NCI-H446 treated with DMSO at 0.1 percent for 48 hours (cell line): ENCODE measurements at places on chromosomes 16 and 17.

DNA sequence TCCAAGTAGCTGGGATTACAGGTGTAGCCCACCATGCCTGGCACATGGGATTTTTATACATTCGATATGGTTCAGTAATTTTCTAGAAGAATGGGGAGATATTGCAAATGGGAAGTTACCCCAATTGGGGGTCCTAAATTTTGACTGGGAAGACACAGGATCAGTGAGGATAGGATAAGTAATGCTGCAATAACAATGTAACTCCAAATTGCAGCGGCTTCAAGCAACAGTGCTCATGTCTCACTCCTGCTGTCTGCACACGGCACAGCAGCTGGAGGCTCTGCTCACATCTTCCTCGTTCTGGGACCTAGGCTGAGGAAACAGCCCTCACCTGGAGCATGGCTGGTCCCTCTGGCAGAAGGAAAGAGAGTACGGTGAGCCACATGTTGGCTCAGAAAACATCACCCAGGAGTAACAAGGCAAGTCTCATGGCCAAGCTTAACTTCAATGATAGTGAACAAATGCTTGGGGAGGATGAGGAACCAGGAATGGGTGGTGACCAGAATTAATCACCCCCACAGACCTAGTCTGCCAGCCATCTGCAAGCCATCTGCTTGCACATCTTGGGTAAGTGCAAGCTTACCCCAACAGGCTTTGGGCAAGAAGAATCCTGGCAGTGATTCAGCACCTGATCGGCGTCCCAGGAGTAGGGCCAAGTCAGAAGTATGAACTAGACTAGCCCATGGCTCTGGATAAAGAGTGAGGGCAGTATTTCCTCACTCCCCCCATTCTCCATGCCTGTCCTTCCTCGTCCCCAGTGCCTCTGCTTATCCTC is 229.2 kb downstream of the COPRS start:
- DNase-seq, result peak; percentile 77

DNA sequence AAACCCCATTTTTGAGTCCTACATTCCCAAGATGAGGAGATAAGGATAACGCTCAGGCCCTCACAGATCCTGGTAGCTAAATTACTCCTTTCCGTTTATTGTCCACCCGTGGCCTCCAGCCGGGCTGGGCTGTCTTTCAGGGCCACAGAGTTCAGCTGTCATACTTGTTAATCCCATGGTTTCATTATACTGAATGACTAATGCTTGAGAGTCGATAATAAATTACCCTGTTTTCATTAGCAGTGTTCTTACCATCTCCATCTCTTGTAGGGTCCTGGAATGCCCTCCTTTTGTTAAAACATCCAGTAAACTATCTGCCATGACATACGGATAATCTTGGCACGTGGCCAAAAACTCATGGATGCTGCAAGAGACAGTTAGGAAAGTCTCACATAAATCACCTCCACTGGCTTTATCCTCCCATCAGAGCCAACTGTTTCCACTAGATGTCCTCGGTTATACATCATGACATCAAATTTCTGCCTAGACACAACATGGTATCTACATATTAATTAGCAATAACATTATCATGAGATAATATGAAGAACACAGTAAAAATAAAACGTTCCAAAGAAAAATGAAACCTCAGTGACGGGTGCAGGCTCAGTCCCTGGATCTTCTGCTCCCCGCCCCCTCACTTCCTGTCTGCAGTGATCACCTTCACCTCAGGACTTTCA is 45.3 kb downstream of the BRD7 start:
- peak; percentile 11 for DNase-seq

DNA sequence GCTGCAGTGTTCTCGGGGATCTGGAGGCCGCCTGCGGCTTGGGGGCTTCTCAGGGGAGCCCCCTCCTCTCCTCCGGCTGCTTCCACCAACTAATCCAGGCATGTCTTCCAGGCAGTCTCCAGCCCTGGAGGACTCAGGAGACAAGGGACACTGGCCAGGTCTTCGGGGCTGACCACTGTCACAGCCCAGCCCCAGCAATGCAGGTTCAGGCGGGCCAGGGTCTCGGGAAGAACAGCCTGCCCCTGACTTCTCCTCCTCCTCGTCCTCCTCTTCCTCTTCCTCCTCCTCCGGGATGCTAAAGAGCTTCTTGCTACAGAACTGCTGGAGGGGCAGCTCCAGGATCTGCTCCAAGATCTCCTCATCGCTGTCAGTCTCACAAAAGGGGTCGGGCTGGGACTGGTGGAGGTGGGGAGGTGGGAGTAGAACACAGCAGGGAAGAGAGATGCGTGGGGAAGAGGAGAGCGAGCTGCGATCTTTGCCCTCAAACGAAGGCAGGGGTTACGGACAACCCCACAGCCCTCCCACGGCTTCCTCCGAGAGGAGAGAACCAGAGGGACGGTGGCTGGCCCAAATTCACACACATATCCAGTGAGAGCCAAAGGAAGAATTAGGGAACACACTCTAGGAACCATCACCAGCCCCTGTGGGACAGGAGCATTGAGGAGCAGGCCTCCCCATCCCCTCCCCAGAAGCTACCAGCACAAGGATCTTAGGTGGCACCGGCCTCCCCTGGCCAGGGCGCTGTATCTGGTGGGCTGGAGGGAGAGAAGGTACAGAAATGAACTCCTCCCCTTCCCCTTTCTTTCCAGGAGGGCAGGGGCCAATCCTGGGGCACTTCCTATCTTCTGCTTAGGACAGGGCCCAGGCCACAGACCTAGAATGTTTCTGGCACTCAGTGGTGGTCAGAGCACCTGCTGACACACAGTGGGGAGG is 19.3 kb downstream of the TSPOAP1 start:
- no peak for DNase-seq

- no peak for DNase-seq
Observed at GRCh38 chr16:89534252-89534756, 26.1 kb downstream of the SPG7 start.

GRCh38 chr17:78029697-78030096 is 71.2 kb downstream of the TNRC6C start:
- DNase-seq, result no peak

DNA sequence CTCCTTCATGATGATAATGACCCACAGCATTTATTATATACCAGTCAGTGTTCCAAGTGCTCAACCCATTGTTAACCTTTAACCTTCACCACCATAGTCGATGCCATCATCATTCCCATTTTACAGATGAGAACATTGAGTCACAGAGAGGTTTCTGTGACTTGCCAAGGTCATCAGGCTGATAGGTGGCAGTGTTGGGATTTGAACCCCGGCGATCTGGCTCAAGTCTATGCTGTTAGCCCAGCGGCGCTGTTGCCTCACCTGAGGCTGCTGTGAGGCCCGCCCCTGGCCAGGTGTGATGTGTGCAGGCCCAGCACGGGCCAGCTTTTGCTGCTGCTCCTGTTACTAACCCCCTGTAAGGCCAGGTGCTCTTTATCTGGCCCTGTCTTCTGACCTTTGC is 101.2 kb downstream of the OR1D5 start:
- DNase-seq, result no peak
